ENCODE measurements at places on chromosomes 1 and 21.
A peak's percentile ranks its signal among the peaks of the same experiment; 100 is the strongest.

DNA sequence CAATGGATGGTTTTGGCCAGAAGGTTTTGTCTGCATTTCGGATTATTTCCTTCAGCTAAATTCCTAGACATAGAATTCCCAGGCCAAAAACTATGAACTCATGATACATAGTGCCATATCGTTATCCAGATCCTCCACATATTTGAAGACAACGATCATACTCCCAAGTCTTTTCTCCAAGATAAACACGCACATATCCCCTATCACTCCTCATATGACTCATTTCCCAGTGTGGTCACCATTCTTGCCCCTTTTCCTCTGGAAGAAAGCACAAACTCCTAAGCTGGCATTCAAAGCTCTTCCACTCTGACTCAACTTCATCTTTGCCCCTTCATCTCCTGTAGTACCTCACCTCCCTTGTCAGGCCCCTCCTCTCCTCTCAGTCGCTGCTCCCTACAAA, 277.6 kb downstream of the PLPP3 start:
- peak; percentile 89 for DNase-seq

DNA sequence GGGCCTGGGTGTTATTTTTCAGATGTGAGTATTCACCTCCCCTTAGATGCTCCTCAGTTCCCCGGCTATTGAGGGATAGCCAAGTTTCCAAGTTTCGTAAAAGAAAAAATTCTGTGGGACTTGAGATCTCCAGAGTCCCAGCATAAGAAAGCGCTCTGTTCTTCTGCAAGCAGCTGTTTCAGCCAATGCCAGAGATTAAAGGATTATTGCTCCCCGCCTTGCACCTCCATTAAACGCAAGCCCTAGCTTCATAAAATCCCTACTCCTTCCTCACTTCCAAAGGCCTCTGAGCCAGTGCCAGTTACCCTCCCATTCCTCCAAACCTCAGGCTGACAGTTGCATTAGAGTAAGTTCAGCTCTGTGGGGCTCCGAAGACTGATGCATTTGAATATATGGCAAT, 56.4 kb downstream of the CHIA start:
- DNase-seq = no peak

- no peak for DNase-seq
Measured at GRCh38 chr1:230414102-230414501, 12.0 kb downstream of the PGBD5 start.

GRCh38 chr1:40622936-40623629, 42.4 kb downstream of the RIMS3 start:
- no peak for DNase-seq

DNA sequence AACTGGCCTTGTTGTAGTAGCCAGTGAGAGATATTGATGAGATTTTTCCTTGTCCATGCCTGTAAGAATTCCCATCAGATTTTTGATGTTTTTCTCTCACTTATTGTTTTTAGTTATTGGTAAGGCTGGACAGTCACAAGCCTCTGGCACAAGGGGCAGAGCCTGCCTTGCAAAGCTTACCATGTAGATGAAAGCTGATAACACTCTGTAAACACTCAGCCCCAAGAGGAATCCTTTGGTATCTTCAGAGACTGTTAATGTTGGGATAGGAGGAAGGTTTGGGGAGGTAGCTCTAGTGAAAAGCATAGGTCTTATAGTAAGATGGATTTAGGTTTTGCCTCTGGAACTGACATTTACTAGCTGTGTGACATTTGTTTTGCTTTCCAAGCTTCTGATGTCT, 37.7 kb downstream of the MARK1 start:
- no peak for DNase-seq

DNA sequence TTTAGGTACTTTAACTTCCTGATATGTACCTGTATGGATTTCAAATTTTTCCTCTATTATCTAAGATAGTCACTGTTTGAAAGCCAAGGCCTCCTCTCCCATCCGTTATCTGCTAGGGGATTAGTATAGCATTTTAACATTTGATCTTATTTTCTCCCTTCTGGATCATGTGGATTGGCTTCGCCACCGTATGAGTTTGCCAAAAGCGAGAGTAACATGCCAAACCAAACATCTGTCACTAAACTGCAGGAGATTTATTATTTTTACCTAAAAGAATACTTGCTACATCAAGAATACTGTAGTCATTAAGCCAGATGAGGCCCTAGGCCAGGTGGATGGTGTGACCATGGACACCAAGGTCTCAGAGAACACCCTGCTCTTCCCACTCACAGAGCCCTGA, 28.5 kb upstream of the EEIG2 start:
- no peak for DNase-seq

- DNase-seq = peak; percentile 54
Measured at GRCh38 chr1:153542956-153543711, 2.4 kb upstream of the S100A5 start.

DNA sequence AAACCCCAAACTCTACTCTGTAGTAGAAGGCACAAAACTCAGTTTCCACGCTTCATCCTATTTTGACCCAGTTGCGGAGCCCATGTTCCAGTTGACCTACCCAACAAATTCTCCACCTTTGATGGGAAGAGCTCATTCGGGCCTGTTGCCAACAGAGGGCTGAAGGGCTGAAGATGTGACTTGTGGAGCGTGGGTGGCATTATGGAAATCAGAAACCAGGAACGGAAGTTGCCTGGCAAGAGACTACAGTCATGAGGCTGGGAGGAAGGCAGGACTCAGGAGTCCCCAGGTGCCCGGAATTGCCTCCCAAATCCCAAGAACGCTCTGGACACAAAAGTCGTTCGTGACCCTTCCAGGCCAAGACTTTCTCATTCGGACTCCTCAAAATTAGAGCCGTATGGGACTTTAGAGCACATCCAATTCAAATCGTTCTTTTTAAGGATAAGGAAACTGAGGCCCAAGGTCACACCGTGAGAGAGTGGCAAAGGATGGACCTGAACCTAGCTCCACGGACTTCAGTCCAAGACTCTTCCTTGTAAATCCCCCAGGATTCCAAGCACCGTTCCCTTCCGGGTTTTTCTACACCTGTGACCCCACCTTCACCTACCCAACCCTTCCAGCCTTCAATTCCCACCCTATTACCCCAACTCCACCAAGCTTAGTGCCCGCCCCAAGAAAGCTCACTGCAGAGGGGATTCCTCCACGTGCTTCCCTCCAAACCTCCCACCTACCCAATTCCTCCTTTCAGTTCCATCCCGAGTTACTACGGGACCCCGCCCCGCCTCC, 739 bp downstream of the SMG5 start:
- peak; percentile 46 for DNase-seq

GRCh38 chr21:39694750-39695149, 50.2 kb upstream of the IGSF5 start:
- no peak for DNase-seq

- DNase-seq = no peak
Measured at GRCh38 chr1:47675047-47675675, 237.3 kb downstream of the FOXD2 start.

DNA sequence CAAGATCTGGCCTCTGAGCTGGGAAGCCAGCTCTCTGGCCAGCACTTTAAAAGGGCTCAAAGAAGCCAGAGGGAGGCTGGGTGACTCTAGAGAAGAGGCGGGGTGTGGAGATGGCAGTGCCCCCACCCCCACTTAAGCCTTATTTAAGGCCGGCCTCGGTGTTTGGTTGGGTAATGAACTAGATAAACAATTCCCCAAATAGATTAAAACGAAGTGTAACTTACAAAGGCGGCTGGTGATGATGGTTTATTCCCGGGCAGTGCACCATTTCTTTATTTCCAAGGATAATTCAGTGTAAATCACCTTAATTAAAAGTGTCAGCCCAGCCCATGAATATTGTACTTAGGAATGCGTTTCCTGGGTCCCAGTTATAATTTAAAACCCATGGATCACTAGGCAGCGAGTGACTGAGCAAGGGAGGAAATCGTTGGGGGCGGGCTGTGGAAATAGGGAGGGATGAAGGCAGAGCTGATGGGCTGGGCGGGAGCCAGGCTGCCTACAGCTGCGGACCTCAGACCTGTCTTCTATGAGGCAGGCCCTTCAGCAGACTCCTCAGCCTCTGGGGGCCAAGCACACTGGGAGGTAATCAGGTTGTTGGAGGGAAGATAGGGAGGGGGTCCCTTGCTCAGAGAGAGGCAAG, 54.9 kb downstream of the TMEM53 start:
- peak; percentile 93 for DNase-seq

DNA sequence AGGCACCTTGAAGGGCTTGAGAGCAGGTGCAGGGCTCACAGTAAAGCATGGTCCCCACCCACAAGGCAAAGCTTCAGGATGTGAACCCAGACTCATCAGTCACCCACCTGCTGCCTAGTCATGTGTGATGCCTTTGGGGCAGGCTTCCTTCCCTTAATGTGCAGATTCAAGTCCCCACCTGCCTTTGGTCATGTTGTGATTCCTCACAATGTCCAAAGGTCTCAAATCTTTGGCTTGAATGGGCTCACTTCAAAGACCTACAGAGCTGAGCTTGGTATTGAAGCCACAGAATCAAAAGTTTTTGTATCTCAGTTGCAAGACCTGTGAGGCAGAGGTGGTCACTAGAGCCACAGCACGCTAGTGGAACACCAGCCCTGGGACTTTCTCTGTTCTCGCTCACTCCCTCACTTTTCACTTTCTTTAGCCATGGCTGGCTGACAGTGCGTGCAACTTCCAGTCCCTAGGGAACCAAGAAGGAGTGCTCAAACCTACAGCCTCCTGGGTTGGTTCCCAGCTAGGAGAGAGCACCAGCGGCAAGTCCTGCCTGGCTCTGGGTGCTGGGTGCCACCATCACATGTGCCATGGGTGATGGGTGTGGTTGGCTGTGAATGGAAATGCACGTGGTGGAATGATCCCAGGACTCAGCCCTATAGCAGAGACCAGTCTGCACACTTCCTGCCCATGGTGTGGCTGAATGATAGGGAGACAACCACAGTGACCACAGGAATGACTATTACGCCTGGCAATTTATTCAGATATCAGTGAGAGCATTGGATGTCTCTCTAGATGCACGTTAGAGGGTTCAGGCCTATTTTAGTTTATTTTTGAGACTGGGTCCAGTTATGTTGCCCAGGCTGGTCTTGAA, 26.4 kb upstream of the CLIC6 start:
- DNase-seq = no peak

DNA sequence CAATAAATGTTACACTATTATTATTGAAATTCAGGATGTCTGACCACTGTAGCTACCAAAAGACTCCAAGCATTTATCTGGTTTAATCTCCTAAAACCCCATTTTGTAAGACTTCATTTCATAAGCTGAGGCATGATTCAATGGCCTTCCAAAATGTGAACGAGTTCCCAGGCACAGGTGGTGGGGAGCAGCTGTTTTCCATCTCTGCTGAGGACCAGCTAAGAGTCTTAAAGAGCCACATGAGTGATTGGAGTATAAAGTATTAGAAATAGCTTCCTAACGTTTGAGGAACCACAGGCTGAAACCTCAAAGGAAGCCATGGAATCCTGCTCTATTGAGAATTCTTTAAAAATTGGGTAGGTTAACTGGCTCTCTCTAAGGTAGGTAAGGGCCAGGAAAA, 44.9 kb downstream of the SEC16B start:
- DNase-seq = no peak

DNA sequence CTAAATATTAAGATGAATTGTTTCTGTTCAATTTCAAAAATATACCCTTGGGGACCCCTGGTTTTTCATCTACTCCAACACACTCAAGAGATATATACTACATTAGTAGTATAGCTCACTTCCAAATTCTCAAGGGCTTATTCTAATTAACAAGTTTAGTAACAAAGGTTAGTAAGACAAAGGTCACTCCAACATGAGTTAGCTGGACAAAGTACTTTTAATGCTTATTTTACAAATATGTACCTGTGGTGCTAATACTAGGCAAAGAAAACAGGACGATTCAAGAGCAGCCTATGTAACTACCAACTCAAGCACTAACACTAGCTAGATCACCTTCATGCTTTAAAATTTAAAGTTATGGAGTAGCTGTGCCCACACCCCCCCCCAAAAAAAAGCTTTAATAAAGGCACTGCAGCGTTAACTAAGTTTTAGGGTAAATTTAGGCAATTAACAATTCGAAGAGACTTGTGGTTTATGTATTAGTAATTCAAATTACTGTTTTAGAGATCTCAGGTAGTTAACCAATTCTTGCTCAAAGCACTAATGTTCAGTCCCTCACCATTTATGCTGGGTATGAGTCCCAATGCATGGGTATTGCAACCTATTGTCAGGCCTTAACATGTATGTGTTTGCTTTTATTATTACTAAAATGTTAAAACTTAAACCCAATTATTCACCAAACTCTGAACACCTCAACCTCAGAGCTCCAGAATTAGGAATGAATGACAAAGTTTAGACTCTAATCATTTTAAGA, 14.1 kb downstream of the HNRNPU start:
- no peak for DNase-seq

- peak; percentile 29 for DNase-seq
Measured at GRCh38 chr1:76494807-76495206, 372.5 kb upstream of the ST6GALNAC5 start.

- DNase-seq = no peak
Measured at GRCh38 chr1:45443580-45444446, 47.1 kb downstream of the TESK2 start.

DNA sequence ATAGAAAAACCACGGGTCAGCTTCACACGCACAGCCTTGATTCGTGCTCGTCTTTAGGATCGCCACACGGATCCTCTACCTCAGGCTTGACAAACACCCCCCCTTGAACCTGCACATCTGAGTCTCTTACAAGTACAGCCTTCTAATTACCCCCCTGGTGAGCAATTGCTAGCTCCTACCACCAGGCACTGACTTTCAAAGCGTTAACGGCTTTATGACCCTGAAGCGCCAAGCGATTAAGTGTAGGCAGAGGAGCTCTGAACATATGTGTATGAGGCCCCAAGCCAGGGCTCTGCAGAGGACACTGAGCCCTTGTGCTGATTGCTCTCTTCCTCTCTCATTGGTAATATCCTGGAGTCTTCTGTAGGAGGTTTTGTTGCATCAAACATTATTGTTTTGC, 55.7 kb upstream of the EPHA8 start:
- no peak for DNase-seq

GRCh38 chr1:223355699-223356098, 8.3 kb downstream of the SUSD4 start:
- DNase-seq = no peak

DNA sequence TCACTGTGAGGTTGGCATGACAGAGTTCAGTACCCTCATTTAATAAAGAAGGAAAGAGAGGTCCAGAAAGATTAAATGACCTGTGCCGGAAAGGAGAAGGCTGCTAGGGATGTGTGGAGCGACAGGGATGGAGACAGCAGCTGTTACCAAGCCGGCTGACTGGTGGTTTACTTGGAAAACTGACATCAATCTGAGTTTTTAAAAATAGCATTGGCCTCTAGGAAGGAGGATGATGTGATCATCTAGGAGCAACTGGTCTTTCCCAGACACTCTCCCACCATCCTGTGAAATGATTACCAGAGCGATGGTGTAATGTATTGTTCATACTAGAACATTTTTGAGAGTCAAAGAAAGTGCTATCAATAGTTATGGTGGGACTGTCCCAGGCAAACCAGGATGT, 154.4 kb downstream of the ZSCAN20 start:
- DNase-seq = no peak

DNA sequence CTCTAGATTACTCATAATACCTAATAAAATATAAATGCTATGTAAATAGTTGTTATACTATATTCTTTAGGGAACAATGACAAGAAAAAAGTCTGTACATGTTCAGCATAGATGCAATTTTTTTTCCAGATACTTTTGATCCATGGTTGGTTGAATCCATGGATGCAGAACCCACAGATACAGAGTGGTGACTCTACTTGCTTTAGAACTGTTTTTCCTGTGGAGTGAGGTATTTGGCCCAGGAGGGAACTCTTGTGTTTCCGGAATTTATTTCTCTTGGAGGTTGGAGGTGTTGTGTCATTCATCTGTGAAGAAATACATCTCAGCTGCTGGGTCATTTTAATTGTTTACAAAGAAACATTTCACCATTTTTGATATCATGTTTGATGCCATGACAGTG, 28.7 kb downstream of the TMEM200B start:
- DNase-seq = no peak

GRCh38 chr1:228264090-228264829, 56.4 kb downstream of the OBSCN start:
- no peak for DNase-seq
